ENCODE measurements at places on chromosomes 7 and 10. TPM values are rescaled to one million over a fixed set of nuclear protein-coding genes. Genes with fewer than 3 reads are reported as not detected.

ITGA8 gene
- 1.3 TPM for total RNA-seq

ZNF92 gene
- 4.1 TPM for total RNA-seq

CFAP70 gene
- total RNA-seq = 1.3 TPM

STRIP2 gene
- total RNA-seq = 10.9 TPM

CNNM1 gene
- 0.66 TPM for total RNA-seq

- no peak for DNase-seq
Observed at GRCh38 chr10:121113385-121113696, 262.2 kb downstream of the WDR11 start.

DNA sequence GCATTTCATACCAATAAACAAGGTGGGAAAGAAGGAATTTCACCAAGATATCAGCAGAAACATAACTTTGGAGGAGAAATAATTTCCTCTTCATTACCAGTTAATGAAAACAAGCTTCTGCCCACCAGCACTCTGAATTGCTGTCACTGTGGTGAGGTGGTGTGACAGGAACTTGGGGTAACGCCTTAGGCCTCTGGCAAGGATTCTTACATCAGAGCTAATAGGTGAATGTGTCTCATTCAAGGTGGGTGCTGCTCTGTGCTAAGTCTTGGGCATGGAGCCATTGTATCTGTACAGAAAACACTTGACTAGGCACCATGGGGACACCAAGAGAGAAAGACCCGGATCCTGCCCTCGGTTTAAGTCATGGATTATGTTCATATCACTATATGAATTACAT is 8.3 kb upstream of the LOXL4 start:
- DNase-seq = no peak

DNA sequence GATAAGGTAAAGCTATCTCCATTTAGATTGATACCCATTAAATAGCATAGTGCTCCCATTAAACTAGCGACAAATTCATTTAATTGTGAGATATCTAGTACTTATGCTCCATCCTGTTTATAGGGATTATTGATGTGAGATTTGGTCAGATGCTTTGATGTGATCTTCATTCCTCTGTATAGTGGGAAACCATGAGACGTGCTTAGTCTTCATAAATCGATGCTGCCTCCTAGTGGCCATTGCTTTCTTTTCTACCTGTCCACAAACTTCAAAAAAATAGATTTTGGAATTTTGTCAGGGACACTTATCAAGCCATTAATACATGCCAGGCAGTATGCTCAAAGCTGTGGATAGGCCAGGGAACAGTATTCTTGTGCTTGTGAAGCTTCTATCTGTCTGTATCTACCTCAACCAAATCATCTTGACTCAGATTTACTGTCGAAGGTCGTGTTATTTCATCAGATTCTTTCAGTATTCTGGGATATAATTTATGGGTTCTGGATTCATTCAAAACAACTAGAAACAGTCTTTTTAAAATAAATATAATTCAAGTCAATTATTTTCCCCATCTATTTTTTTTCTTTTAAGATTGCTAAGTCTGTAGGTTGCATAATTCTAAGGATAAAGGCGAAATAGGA is 12.0 kb downstream of the LSM8 start:
- peak; percentile 75 for DNase-seq

DNA sequence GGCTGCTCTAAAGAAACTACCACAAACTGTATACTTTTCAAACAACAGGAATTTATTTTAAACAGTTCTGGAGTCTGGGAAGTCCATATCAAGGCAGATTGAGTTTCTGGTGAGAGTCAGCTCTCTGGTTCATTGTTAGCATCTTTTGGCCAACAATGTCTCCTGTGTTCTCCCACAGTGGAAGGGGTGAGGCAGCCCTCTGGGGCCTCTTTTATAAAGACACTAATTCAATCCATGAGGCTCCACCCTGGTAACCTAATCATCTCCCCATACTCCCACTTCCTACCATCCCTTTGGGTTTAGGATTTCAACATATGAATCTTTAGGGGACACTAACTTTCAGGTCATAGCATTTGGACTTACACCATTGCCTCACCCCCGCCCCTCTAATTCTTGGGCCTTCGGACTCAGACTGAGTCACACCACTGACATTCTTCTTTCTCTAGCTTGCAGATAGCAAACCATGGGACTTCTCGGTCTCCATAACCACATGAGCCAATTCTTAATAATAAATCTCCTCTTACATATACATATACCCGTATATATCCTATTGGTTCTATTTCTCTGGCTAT is 64.3 kb upstream of the ANTXRL start:
- DNase-seq = no peak

Measured in fibroblast of lung (primary cell).